Stimulated activated CD4-positive, alpha-beta T cell treated with anti-CD3 and anti-CD28 coated beads, TNF-alpha, amount 100 ng/mL, for 1 hour (primary cell): ENCODE measurements at places on chromosomes 2 and 18.

DNA sequence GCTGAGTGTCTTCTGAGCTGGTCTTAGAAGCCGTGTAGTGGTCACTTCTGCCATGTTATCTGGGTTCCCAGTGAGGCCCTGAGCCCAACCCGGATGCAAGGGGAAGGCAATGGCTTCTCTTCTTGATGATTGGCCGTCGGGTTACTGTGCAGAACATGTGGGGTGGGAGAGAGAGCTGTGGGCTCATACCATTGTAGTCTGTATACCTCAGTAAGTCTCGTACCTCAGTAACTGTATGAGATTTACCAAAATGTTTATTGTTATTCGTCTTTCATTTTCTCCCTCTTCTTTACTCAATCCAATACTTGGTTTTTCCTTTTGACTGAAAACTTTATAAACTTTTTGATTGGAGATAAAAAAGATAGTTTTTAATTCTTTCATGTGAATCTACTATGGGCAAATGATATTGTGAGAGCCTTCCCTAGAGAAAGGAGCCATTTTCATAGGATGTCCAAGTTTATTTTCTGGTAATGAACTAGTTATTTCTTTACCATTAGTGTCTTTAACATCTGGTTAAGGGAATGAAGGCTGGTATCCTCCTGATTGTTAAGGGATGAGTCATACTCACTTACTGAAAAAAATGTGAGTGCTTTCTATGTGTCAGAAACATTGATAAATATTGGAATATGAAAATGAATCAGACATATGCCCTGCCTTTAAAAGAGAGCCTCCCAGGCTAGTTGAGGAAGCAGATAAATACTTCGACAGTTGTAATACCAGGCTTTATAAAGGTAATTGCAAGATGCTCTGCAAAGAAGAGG, 129.9 kb downstream of the PRPF40A start:
- no peak for DNase-seq

- no peak for DNase-seq
Observed at GRCh38 chr2:38381381-38382143, 4.5 kb upstream of the ATL2 start.

DNA sequence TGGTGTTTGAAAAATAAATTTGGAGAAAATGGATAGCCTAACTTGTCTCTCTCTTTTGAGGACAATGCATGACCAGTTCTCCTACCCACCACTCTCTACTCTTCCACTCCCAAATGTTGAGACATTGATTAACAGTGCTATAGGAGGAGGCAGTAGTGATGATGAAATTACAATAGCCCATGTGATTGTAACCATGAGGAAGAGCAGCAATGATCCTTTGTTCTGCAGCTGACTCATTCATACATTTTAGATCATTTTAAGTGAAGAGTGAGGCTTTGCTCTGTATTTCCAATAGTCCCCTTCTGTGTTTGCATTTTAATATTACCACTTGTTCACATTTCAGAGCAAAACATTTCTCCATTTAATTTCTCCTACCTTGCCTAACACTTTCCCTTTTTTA, 592.3 kb downstream of the THSD7B start:
- DNase-seq = no peak

- DNase-seq = no peak
Observed at GRCh38 chr2:106996171-106996769, 110.3 kb upstream of the ST6GAL2 start.

GRCh38 chr2:145638675-145639074, 1118.8 kb upstream of the ZEB2 start:
- no peak for DNase-seq
